Posterior vena cava (tissue), 2 donors: ENCODE measurements at places on chromosomes 13 and 19.

GRCh38 chr13:97023117-97023516, 28.8 kb upstream of the OXGR1 start:
- DNase-seq: no peak

GRCh38 chr19:8336660-8337059, 6.4 kb downstream of the KANK3 start:
- DNase-seq: no peak

DNA sequence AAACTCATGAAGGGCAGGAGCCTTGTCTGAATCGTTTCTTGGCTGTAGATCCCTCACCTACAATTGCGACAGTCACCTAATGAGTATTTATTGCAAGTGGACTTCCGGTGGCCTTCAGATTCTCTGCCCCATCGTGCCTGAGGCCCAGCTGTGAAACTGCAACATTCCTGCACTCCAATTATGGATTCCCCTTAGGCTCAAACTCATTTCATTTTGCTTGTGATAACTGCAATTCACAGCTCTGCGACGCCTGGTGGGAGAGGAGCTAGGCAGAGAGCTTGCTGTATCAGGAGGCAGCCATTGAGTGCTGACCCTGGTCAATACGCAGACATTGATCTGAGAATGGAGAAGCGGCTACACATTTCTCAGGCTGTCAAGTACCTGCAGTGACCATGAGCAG, 59.0 kb downstream of the CCDC70 start:
- DNase-seq: peak; percentile 22

DNA sequence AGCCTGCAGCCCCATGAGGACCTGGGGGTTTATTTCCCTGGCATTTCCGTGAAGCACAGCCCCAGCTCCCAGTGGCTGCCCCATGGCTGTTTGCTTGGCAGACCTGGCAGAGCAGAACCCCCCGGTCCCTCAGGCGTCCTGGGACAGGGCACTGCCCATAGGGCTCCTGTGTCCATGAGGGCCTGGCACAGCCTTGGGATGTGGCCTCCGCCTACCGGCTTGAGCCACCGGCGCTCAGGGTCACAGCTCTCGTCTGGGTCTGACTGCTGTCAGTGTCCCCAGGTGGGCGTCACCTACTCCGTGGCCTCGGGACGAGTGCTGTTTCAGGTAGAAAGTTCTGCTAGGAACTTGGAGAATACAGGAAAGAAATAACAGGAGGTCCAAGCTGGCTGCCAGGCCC, 52.8 kb downstream of the MYO9B start:
- DNase-seq: no peak

- DNase-seq: no peak
These were observed 16.9 kb downstream of the MCF2L start for GRCh38 chr13:112985803-112986408.

DNA sequence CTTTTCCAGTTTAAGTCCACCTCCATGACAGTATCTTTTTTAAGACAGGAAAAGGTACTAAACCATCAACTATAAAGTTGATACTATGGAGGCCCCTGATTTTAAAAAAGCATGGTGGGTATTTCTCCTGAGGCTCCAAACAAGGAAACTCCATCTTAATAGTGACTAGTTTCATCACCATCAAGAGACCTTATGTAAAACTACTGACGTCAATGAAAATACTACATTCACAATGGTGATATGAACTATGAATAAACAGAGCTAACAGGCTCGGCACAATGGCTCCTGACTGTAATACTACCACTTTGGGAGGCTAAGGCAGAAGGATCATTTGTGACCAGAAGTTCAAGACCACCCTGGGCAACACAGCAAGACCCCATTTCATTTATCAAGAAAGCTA, 162.7 kb downstream of the KLF12 start:
- DNase-seq: no peak

DNA sequence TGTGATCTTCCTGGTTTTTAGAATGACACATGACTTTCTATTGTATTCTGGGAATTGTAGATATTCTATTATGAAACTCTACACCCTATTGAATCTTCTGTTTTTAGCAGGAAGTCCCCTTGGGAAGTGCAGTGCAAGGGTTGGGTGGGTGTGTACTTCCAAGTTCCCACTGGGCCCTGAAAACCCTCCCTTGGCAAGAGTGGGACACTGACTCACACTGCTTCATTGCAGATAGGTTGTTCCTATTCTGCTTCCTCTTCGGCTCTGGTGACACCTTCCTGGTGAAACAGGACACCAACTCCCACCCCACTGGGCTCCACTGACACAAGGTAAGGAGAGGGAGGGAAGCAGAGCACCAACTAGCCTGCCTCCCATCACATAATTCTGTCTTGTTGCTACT, 121.8 kb downstream of the KCTD12 start:
- peak; percentile 84 for DNase-seq

GRCh38 chr19:40247178-40247577, 20.7 kb upstream of the CCNP start:
- no peak for DNase-seq

DNA sequence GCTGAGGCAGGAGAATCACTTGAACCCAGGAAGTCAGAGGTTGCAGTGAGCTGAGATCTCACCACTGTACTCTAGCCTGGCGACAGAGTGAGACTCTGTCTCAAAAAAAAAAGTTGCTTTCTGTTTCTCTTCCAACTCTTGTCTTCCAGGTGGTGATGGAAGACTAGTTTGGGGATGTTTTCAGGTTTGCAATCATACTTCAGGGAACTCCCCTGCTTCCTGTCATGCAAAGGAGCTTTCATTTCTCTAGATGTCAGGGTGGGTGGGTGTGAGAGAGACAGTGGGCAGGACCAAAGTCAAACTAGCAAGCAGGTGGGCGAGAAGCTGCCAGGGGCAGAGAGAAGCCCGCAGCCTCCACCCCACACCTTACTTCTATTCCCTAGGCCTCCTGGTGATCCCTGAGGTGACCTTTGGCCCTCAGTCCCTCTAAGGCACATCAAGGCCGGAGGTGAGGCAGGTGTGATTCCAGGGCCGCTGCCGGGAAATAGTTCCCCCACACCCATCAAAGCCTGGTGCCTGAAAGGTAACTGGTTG, 25.7 kb downstream of the CCNE1 start:
- peak; percentile 5 for DNase-seq

DNA sequence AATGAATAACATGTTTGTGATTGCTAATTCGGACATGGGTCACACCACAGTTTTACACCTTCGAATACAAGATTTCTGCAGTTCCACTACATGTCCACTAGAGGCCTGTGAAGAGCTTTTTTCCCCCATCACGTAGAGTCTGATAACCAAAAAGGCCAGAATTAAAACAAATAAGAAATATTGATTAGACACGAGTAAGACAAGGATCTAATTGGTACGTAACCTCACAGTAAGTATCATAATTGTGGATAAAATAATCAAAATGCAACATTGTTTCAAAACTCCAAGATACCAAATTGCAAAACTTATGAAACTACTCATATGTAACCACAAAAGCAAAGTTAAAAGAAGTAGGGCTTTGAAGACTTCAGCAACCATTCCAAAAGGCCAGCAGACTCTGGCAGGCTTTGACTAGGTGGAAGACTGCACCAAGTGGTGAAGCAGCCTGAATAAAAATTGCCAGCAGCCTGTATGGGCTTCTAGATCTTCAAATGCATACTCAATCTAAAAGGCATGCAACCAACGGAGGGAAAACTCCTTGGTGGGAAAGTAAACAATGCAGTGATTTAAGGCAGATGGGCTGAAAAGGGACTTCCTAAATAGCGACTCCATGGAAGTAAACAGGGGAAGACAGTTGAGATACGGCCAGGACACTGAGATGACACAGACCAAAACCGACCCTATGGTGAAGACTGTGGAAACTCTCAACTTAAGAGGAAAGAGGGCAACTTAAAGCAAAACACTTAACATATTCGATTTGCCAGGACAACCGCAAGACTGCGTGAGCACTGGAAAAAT, 56.7 kb downstream of the STARD13 start:
- DNase-seq: no peak

DNA sequence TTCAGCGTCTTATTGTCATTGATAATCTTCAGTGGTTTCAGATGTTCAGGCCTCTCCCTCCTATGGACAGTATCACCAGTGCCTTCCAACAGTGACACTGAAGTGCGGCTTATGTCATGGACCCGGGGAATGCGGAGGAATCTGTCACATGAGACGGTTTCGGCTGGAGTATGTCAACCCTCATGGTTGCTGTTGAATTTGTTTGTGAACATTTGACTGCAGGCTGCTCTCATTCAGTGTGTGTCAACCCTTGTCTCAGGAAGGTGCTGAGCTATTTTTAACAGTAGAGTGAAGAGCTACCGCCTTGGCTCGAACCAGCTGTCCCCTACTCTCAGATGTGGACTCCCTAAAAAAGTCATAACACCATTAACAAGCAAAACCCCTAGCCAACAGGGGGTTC, 138.8 kb upstream of the RNF113B start:
- DNase-seq: no peak

DNA sequence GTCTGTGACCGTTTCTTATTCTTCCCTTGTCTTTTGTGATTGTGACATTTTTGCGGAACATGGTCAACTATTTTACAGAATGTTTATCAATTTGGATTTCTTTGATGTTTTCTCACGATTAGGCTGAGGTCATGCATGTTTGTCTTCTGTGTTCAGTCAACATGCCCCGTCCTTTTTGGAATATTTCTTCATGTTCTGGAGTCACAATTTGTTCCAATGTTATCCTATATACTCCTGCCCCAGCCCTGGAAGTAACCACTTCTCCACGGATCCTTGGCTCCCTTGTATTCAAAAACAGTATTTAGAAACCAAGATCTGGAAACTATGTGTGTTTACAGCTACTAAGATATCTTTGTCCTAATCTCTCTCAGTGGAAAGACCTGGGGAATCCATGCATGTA, 9.6 kb downstream of the CARD8 start:
- no peak for DNase-seq

DNA sequence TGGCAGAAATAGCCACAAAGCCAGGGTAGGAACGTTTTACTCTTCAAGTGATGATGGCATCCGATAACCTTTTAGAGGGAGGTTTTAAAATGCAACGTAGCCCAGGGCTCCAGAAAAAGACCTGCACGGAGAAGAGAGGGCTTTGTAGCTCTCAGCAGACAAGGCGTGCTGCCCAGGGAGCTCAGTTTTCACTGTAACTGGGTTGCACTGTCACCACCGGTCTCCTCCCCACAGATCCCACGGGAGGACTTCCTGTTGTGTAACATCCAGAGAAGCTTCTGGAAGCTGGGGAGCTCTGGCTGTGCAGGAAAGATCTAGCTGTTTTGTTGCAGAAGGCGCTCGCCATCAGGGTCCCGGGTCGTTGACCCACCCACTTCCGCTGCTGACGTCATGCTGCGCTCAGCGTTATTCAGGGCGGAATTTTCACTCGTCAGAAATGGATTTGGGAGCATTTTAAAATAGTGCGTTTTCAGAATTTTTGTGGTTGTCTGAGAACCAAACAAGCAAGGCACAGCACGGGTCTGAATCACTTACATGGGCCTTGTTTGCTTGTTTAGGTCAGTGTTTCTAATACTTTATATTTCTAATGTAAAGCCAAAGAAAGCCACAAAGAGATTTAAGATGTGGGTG, 50.8 kb downstream of the ATP11A start:
- DNase-seq: peak; percentile 82

DNA sequence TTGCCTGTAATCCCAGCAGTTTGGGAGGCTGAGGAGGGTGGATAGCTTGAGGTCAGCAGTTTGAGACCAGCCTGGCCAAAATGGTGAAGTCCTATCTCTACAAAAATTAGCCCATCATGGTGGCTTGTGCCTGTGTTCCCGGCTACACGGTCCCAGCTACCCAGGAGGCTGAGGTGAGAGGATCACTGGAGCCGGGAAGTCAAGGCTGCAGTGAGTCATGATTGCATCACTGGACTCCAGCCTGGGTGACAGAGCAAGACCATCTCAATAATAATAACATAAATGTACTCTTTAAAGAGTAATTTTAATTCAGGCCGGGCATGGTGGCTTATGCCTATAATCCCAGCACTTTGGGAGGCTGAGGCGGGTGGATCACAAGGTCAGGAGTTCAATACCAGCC, 38.7 kb downstream of the SKA3 start:
- DNase-seq: no peak

DNA sequence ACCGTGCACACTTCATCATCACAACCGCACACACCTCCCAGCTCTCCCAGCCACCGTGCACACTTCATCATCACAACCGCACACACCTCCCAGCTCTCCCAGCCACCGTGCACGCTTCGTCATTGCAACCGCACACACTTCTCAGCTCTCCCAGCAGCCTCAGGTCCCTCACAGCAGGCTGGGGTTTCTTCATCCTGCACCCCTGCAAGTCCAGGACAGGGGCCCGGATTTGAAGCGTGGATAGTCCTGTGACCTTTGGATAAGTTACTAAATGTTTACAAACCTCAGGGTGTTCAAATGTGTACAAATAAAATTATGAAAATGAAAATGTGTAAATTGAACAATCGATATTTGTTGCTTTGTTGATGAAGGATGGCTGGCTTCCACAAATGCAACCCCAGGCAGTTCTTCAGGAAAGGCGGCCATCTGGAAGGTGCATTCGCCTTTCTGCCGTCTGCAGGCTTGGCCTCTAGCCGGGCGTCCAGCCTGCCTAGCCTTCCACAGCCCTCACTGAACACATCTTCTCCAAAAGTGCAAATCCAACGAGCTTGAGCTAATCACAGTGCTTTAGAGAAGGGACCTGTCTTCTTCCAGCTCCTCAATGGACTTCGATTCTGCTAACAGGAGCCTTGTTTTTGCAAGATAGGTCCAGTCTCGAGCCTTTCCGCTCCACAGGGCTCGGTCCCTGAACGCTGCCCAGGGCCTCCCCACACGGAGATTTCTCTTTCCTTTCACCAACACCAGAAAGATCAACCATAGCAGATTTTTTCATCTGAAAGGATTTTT, 74.2 kb downstream of the SPACA7 start:
- peak; percentile 70 for DNase-seq

DNA sequence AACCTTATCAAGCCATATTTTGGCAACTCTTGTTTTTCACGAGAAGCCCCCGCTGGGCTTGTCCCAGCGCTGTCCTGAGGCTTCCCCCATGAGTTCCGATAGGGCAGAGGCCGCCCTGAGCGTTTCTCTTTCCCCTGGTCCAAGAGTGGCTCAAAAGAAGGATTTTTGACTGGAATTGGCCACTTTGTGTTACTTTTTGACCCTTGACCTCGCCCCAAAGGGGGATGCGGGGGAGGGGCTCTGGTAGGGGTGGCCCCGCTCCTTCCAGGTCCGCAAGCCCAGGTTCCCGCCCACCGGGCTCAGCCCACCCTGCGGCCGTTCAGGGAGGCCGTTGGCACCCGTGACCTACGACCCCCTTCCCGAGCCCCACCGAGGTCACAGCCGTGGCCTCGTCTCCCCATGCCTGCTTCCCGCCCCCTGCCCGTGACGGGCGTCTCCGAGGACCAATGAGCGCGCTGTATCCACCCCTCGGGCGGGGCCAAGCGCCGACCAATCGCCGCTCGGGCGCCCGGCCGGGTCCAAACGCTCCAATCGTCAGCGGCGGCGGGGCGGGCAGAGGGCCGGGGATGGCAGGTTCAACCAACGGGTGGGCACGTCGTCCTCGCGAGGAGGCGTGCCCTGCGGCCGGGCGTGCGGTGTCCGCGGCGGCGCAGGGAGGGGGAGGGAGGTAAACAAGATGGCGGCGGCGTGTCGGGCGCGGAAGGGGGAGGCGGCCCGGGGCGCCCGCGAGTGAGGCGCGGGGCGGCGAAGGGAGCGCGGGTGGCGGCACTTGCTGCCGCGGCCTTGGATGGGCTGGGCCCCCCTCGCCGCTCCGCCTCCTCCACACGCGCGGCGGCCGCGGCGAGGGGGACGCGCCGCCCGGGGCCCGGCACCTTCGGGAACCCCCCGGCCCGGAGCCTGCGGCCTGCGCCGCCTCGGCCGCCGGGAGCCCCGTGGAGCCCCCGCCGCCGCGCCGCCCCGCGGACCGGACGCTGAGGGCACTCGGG, at the start of gene STK11:
TSS of gene STK11 (plus strand) at position 665 of the 986 bp plus-strand sequence. CDS start 1,136 bp downstream, outside the sequence.
- peak; percentile 100 for DNase-seq

- DNase-seq: peak; percentile 87
These were observed 2.9 kb upstream of the FTL start for GRCh38 chr19:48962029-48962848.
